ENCODE measurements at places on chromosomes 1 and 21. TPM values are rescaled to one million over a fixed set of nuclear protein-coding genes. Genes with fewer than 3 reads are reported as not detected.

DNA sequence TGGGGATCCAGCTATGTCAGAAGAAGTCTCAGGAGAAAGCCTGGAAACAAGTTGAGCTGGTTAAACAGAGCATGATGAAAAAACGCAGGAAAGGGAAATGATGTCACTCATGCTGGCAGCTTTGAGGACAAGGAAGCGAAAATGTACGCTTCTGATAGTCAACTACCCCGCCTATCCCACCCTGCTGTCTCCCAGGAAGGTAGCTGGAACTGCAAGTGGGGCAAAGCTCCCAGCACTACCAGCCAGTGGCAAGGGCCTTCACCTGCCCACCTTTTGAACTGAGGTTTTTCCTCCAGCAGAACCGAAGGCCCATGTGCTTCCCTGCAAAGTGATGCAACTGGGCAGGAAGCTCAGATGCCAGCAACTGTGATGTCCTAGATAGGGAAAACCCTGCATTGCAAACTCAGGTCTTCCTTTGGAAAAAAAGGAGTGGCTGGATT, 6.3 kb upstream of the IL20 start:
- no peaks in the 10 kb centered on the region for H3K27me3 ChIP-seq
- no peak overlapping the region for H3K4me3 ChIP-seq
- no peaks in the 10 kb centered on the region for H3K4me1 ChIP-seq
- no peaks in the 10 kb centered on the region for H3K36me3 ChIP-seq
- DNase-seq: no peak
- H3K27ac ChIP-seq: no peak overlapping the region

- H3K4me1 ChIP-seq: peaks cover 17% of the 10 kb centered on the region
- no peak overlapping the region for H3K4me3 ChIP-seq
- H3K27ac ChIP-seq: no peak overlapping the region
- no peaks in the 10 kb centered on the region for H3K27me3 ChIP-seq
Measured at GRCh38 chr1:9596415-9597123, 7.9 kb downstream of the TMEM201 start.

- H3K4me1 ChIP-seq: no peaks in the 10 kb centered on the region
- H3K4me3 ChIP-seq: no peak overlapping the region
- H3K36me3 ChIP-seq: no peaks in the 10 kb centered on the region
- no peaks in the 10 kb centered on the region for H3K27me3 ChIP-seq
Measured at GRCh38 chr1:26556111-26556510, 26.6 kb downstream of the RPS6KA1 start.

Gene OR2T29
- not detected for total RNA-seq

GRCh38 chr1:200103966-200104583, 76.6 kb downstream of the NR5A2 start:
- H3K4me1 ChIP-seq: peaks cover 83% of the 10 kb centered on the region
- H3K4me3 ChIP-seq: no peak overlapping the region
- H3K36me3 ChIP-seq: no peaks in the 10 kb centered on the region

DNA sequence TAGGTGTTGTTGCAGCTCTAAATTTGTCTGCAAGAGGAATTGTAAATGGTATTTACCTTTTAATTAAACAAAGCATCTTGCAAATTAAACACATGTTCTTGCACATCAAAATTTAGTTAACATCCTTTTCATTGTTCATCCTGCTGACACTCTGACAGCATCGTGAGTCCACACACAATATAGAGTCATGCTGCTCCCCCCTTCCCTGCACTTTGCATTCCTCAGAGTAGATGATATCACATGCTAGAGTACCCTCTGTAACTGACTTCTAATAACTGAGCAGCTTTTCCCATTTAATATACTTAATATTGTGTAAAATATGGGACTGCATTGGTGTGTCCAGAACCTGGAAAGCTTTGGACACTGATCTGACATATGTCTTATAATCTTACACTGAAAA, 138.8 kb upstream of the DPYD start:
- no peaks in the 10 kb centered on the region for H3K36me3 ChIP-seq
- H3K27ac ChIP-seq: no peak overlapping the region
- no peaks in the 10 kb centered on the region for H3K4me1 ChIP-seq
- DNase-seq: no peak
- H3K4me3 ChIP-seq: no peak overlapping the region

DNA sequence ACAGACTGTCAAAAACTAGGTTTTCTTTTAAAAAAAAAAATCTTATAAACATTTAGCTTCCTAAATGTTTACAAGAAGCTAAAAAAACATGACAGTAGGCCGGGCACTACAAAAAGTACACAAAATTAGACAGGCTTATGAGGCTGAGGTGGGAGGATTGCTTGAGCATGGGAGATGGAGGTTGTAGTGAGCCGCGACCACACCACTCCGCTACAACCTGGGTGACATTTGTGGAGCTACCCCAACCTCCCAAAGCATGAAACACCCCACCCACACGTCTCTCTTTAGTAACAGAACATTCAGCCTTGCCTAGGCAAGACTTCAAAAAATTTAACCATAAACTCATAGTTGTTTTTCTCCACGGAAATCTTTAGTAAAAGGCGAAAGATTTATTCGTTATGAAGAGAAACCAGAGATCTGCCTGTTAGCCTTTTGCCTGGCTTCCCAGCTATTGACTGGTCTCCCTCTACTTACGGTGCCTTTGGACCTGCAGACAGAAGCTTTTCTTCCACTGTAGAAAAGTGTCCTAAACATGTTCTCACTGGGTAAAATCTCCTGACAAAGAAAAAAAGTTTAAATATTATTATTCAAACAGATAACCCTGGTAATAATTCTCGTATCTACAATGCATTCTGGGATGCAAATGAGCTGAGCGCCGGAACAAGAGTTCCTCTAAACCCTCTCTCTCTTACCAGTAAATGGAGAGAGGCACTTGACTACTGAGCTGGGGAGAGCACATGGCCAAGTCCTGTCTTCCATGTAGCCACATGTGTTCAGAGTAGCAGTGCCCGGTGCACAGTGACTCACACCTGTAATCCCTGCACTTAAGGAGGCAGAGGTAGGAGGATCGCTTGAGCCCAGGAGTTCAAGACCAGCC, 9.2 kb downstream of the RNU5D-1 start:
- peaks cover 5% of the 10 kb centered on the region for H3K4me1 ChIP-seq
- no peak overlapping the region for H3K4me3 ChIP-seq
- no peaks in the 10 kb centered on the region for H3K36me3 ChIP-seq
- DNase-seq: peak; percentile 73
- no peak overlapping the region for H3K27ac ChIP-seq

GRCh38 chr1:44701141-44701573, 26.6 kb downstream of the ARMH1 start:
- no peak overlapping the region for H3K4me3 ChIP-seq
- H3K36me3 ChIP-seq: no peaks in the 10 kb centered on the region
- DNase-seq: no peak
- H3K27ac ChIP-seq: no peak overlapping the region

- no peaks in the 10 kb centered on the region for H3K4me1 ChIP-seq
- H3K4me3 ChIP-seq: no peak overlapping the region
- no peaks in the 10 kb centered on the region for H3K36me3 ChIP-seq
- H3K27ac ChIP-seq: no peak overlapping the region
- no peaks in the 10 kb centered on the region for H3K27me3 ChIP-seq
- no peak for DNase-seq
Measured at GRCh38 chr1:34970829-34971228, 14.3 kb downstream of the TMEM35B start.

Gene LIPI
- total RNA-seq: not detected

DNA sequence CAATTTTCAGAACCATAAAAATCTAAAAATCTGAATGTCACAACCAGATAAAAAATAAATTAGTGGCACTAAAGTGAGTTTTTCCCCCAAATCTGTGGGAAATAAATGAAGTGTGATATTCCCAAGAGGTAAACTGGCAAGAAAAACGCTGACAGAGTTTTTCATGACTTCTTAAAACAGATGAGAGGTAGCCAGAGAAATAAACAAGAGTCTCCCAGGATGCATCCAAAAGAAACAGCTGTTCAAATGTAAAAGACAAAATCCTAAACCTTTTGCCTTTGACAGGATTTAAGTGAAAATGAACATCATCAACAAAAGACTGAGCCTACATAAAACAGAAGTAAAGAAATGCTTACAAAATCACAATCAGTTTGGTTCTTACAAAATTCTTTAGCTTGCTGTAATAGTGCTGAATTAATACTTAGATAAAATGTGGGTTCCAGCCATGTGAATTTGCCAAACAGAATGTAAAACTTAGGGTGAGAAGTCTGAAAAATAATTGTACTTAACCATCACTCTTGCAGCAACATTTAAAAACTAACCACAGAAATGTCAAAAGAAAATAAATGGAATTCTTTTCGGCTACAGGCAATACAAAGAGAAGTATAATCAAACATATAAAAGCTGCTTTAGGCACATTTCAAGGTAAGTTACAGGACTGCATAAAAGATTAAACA, 133.6 kb downstream of the EIF4G3 start:
- no peak overlapping the region for H3K4me3 ChIP-seq
- no peaks in the 10 kb centered on the region for H3K4me1 ChIP-seq
- no peak overlapping the region for H3K27ac ChIP-seq
- H3K27me3 ChIP-seq: no peaks in the 10 kb centered on the region
- DNase-seq: no peak

Measured in body of pancreas (tissue), 4 donors.